ENCODE measurements at places on chromosomes 7 and 10.

GRCh38 chr10:132283604-132284382 lies 24.0 kb downstream of the STK32C start:
- DNase-seq, result no peak

- DNase-seq, result no peak
These were observed 356.5 kb upstream of the CELF2 start for GRCh38 chr10:10661176-10661575.

GRCh38 chr7:137687556-137688265 lies 159.1 kb downstream of the DGKI start:
- no peak for DNase-seq

GRCh38 chr10:6565588-6565987 lies 14.5 kb downstream of the PRKCQ start:
- DNase-seq, result no peak

DNA sequence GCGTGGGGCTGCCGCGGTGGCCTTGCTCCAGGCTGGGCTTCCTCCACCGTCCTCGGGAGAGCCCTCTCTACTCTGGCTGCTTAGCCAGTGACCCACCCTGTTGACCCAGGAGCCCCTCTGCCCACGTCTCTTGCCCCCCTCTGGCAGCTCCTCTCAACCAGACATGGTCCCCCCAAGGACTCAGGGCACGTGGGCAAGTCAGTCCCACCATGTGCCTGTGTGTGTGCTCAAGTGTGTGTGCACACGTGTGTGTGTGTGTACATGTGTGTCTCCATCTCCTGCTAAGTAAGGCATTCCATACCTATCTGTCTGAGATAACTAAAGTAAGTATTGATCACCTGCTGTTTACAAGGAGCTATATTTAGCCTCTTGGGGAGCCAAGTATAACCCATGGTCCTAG lies 101.0 kb downstream of the C10orf105 start:
- DNase-seq, result no peak

- no peak for DNase-seq
These were observed 6.4 kb upstream of the SMARCD3 start for GRCh38 chr7:151254851-151255250.

- no peak for DNase-seq
These were observed 20.8 kb upstream of the ZNF488 start for GRCh38 chr10:47404937-47405336.

GRCh38 chr7:18792871-18793595 lies 297.5 kb downstream of the HDAC9 start:
- no peak for DNase-seq

DNA sequence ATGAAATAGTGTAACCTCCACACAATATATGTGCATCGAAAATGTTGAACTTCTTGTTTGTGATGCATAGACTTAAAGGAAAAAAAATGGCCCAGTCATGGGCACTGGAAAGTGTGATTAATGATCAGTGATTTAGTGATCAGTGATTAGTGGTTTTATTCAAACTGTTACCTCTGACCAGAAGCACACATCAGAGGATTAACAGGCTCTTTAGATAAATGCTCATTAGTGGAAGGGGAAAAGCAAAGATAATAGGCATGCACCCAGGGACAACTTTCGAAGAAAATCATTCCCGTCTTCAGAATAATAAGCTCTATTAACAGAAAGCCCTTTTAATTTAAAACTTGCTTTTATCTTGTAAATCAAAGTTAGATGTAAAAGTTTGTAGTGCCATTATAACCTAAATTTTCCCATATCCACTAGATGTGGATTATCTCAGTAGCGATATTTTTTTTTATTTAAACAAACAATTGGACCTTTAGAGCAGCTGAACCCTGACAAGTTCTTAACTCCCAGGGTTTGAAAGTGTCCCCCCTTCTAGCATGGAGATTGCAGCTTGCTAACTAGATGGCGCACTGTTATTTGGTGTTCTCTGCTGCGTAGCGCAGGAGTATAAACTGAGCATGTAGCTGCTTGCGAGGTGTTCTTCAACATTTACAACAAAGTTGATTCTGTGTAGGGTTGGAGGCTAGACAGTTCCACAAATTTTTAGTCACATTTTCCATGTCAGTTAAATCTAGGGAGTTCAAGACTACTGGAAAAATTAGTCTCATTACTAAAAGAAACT lies at the start of gene CREB5:
Gene CREB5 (plus strand): TSS at position 643 of the 787 bp plus-strand sequence. CDS start 397 bp downstream, outside the sequence.
- no peak for DNase-seq

DNA sequence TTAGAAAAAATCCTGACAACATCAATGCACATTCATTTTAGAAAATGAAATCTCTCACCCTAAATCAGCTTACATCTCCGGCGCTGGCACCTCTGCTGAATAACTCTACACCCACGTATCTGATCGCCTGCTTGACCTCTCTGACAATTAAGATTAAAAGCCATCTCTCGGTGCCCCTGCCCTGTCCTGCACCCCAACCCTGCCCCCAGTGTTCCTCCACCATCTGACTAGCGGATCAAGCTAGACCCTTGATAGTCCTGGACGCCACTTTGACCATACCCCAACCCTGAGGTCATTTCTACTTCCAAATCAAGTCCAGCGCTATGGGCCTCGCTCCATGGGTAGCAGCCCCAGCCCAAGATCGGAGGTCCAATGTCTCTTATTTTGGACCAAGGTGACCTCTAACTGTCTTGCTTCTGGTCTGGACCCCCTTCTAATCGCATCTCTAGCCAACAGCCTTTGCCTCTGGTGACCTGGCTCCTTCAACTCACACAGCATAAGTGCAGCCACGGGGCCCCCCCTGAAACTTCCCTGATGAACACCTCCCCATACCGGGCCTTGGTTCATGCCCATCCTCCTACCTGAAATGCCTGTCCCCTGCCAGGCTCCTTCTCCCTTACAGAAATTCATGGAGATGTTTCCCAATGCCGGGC lies 28.5 kb downstream of the BTBD16 start:
- DNase-seq, result no peak

DNA sequence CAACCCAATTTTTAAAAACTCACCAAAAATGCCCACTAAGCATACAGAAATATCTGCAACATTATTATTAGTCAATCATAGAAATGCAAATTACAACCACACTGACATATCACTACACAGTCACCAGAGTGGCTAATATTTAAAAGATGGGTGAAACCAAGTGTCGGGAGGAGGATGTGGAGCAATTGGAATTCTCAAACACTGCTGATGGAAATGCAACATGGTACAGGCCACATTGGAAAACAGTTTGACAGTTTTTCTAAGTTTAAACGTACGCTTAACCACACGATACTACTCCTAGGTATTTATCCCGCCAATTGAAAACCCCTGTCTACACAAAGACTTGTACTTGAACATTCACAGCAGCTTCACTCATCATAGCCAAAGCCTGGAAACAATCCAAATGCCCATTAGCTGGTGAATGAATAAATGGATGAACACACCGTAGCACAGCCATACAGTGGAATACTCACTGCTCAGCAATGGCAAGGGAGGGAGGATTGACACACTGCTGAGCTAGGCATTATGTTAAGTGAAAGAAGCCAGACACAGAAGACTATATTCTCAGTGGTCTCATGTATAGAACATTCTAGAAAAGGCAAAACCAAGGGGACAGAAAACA lies 16.3 kb downstream of the GCK start:
- DNase-seq, result no peak

GRCh38 chr7:80677629-80678028 lies 39.2 kb downstream of the CD36 start:
- DNase-seq, result no peak

GRCh38 chr10:13790196-13790595 lies 203.4 kb downstream of the PRPF18 start:
- no peak for DNase-seq

DNA sequence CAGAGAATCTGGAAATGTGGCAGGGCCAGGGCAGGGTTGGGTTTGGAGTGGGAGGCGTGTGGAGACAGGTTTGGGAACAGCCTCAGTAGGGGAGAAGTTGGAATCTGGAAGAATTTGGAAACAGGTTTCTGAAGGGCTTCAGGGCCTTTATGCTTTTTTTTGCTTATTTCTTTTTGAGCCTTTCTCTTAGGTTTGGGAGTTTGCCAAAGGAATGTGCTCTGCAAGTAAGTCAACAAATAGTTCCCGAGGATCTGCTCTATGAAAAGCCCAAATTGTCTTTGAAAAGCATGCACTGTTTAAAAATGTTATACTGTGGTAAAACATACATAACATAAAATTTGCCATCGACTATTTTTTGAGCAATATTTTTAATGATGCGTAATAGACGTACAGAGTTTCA lies 86.7 kb upstream of the ADRB1 start:
- no peak for DNase-seq

- no peak for DNase-seq
These were observed 211.7 kb upstream of the NFE2L3 start for GRCh38 chr7:25940086-25940906.

- DNase-seq, result no peak
These were observed 182.3 kb downstream of the AVL9 start for GRCh38 chr7:32677593-32677992.

DNA sequence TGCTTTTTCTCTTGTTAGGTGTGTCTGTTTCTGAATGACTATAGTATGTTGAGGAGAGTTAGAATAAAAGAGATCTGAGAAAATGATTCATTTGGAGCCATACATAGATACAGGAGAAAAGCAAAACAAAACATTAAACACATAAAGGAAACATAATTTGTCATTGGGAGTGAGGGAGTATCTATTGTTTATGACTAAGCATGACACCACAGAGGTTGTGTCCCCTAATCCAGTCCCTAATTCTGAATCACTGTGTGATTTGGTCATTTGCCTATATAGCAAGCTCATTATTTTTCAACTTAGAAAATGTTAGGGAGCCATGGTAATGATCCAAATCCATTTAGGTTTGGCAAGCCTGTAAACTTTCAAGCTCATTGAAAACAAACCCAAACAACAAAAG lies 132.3 kb upstream of the BMPER start:
- DNase-seq, result no peak

DNA sequence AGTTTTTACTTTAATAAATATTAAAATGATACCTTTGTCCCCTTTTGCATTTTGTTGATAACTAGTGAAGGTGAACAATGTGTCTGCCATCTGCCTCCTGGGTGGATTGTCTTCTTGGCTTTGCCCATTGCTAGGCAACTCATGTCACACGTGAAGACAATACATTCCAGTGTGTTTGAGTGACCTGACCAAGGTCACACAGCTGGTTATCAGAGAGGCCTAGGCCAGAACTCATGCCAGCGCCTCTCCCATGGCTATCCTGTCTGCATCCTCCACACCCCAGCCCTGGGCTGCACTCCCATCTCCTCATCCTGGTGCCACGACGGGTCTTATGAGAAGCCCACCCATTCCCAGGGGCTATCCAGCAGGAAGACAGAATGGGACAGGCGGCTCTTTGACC lies 108.7 kb downstream of the PLCE1 start:
- DNase-seq, result no peak

DNA sequence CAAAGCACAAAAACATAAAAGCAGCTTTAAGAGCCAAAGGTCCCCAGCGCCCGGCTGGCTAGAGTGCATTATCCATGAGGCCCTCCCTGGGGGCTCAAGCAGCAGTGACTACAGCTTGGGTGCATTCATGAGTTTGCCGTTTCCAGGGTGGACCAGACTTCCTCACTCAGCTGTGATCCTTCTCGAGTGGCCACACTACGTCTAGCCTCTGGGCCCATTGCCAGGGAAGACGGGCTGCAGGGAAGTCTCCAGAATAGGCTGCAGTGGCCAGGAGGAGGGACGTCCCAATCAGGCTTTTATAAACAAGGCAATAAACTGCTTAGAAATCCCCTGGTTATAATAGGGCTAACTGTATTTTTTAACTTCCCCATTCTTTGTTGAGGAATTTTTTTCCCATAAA lies 89.4 kb upstream of the C1QL3 start:
- DNase-seq, result no peak

GRCh38 chr10:84198206-84198915 lies 4.0 kb downstream of the CDHR1 start:
- DNase-seq, result no peak

DNA sequence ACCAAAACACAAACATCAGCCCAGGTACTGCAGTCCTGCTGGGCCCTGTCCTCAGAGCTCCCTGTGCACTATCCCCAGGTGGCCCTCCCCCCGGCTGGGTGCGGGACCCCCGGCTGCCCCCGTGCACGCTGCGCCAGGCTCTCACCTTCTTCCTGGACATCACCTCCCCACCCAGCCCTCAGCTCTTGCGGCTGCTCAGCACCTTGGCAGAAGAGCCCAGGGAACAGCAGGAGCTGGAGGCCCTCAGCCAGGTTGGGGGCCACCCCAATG lies 14.3 kb downstream of the ATG9B start:
- no peak for DNase-seq

- DNase-seq, result no peak
These were observed 26.6 kb upstream of the NKX6-2 start for GRCh38 chr10:132812520-132812919.

GRCh38 chr7:157395206-157395605 lies 58.4 kb downstream of the DNAJB6 start:
- no peak for DNase-seq

DNA sequence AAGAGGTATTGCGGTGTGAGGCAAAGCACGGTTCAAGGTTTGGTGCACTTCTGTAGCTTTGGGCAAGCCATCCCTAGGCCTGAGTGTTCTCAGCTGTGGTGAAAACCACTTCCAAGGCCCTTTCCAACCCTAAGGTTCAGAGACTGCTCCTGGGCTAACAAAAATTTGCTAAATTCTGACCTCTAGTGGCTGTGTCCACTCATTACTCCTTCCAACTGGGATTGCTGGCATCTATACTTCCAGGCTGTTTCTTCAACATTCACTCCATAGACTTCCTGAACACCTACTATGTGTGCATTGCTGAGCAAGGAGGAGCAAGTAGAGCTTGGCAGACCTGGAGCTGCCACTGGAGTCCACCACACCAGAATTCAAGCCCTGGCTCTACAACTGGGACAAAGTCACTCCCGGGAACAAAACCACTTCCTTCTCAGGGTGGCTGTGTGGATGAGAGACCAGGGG lies 29.3 kb upstream of the SH3PXD2A start:
- peak; percentile 51 for DNase-seq

- DNase-seq, result no peak
These were observed 1.9 kb upstream of the TMEM178B start for GRCh38 chr7:141071855-141072547.

DNA sequence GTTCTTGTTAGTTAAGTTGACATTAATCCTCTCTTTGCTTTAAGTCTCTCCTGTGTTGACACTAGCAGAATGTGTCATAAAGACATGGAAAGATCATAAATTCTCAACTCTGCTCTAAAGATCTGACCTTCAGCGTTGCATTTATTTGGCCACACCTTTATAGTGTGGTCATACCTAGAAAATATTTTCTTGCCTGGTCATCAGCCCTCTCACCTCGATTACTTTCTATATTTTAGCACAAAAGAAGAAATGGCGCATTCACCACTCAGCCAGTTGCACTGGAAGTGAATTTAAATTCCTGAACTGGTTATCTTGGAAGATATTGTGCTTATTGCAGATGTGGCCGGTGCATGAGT lies 96.7 kb upstream of the PDCD4 start:
- DNase-seq, result no peak

DNA sequence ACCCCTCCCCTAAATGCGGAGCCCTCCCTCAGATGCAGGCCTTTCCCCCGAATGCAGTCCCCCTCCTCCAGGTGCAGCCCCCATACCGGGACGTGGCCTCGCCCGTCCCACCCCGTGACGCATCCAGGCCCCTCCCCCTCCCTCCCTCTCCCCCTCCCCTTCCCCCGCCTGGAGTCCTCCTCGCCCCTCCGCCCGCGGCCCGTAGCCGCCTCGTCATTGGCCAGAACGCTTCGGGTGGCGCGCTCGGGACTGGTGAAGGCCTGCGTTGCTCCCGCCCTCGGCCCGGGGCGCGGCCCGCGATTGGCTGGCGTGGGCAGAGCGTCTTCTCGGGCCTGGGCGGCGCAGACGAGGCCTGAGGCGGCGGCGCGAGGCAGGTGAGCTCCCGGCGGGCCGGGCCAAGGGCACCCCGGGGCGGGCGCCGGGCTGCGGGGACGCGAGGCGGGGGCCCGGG lies 16.0 kb upstream of the SUN1 start:
- peak; percentile 99 for DNase-seq

GRCh38 chr7:124205526-124205925 lies 172.7 kb upstream of the TMEM229A start:
- DNase-seq, result no peak
